ENCODE measurements at places on chromosomes 6 and 20.

DNA sequence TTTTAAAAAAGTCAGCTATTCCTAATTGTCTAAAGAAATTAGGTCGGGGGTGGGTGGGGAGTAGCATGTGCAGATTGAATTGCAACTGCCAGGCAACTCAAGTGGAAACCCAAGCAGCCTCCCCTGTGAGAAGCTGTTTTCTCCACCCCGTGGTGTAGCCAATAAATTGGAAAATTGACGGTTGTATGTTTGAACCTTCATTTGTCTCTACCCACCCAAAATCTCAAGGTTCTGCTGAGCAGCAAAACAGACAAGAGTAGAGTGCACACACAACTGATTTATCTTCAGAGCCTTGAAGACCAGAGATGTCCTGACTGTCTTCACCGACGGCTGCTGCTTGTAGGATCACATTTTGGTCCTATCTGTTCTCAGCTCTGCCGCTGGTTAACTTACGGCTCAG, 88.5 kb downstream of the DTD1 start:
- no peak for DNase-seq

- no peak for DNase-seq
Measured at GRCh38 chr6:132126150-132126549, 175.0 kb upstream of the CCN2 start.

GRCh38 chr6:31578184-31579118, 3.1 kb downstream of the TNF start:
- no peak for DNase-seq

DNA sequence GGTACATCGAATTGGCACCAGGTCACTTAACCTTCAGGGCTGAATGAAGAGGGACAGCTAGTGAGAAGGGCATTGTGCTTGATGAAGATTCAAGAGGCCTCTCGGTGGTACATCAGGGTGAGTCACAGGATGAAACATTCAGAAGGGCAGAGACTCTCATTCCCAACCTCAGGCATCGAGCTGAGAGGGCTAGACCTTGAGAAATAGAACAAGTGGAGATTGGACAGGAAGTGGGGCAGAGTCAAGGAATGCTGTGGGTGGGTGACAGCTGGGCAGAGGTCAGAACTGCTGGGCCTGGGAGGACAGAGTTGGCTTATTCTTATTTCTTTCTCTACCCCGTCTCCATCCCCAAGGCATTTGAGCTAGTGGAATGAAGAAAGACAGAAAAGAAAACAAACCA, 126.0 kb downstream of the SCML4 start:
- DNase-seq, result no peak

GRCh38 chr6:18536591-18537055, 149.5 kb downstream of the RNF144B start:
- DNase-seq, result no peak

DNA sequence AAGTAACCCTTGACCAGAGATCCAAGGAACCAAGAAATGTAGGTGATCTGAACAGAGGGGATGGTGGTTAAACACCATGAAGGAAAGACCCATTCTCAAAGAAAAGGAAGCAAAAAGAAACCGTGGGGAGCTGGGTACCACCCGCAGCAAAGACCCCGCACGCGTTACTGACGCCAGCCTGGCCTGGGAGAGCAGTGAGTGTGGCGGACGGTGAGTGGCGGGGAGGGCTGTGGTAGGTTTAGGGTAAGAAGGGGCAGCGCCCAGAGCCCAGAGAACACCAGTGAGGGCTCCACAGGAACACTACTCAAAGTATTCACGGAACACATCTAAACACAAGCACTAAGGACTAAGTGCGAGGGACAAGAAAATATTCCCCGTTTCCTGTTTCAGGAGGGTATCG, 4.2 kb downstream of the GMEB2 start:
- no peak for DNase-seq

DNA sequence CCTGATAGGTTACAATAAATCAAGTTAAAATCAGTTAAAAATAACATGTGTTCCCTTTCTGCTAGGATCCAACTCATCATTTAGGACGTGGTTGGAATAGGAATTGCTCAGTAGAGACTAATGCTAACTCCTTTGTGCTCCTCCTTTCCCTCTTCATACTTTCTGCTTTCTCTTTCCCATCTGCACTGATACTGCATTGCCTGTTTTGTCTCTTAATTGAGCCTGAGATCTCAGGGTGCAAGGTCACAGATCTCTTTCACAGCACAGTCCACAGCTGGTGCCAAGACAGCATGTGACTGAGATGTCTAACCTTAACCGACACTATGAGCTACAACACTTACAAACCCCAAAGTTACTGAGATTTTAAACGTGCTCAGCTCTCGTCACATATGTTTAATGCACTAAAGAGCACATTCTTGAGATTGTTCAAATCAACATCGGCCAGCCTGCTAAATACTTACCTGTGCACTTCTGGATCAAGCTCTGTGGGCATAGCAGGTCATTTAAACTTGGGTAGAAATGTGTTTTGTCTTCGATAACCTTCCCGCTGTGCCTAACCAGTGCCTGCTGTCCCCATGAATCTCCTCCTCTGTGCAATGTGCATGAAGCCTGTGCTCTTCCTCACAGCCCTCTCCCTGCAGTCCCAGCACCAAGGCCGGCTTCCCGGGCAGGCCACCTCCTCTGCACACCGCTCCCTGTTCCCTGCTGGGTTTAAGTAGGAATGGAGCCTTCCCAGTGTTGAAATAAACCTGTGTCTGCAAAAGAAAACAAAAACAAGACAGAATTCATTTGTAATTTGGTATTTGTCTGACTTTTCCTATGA, 39.6 kb upstream of the AFDN start:
- no peak for DNase-seq

DNA sequence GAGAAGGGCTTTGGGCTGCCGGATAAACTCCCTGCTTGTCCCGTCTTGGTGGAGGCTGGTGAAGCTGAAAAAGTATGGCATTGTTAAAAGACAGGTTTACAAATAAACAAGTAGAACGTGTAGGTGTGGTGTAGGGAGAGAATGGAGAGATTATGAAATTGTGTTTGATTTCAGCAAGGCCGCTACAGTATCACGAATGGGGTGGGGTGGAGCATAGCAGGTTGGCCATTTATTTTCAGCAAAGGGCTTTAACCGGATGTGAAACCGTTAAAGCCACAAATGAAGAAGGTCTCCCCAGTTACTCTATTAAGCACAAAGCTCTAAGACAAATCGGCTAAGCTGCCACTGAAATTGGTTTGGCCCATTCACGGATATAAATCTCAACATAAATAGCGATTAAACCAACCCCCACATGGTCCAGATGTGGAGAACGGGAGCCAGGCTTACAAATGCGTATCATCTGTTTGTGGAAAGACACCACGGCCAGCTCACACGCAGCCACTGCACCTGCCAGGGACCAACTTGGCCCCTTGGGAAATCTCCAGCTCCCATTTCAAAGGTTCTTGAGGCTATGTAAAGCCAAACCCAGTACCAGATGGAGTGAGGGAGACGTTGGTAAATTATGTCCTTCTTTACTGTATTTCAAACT, 94.0 kb downstream of the ZMYND8 start:
- DNase-seq, result peak; percentile 67

DNA sequence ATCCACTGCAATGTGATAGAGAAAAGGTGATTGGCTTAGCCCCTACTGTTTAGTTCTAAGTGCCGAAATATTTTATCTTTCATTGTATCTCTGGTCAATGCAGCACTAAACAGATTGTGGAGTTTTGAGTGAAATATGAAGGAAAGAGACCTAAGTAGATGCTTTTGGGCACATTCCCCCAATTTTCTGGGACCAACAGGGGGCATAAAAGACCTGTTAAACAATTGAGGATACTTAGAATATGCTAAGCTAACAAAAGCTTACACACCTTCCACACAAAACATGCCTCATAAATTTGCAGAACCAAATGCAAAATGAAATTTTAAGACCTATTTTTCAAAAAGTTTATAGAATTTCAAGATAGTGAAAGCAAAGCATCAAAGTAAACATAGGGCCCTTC, 746.9 kb downstream of the TBC1D32 start:
- no peak for DNase-seq

DNA sequence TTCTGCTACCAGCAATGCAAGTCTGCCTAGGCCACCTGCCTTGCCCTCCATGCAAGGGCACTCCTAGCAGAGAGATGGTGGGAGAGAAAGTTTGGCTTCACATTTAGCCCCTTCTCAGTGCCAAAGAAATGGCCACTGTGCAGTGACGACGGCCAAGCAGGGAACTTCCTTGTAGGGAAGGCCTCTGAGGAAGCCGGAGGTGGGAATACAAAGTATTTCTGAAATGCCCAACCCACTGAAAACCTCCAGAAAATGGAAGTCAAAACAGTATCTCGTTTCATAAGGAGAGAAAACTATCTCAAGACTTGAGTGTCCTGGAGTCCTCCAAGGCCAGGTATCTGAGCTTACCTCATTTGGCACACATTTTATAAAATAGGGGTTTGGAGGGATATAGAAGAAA, 42.7 kb downstream of the JAG1 start:
- DNase-seq, result no peak

DNA sequence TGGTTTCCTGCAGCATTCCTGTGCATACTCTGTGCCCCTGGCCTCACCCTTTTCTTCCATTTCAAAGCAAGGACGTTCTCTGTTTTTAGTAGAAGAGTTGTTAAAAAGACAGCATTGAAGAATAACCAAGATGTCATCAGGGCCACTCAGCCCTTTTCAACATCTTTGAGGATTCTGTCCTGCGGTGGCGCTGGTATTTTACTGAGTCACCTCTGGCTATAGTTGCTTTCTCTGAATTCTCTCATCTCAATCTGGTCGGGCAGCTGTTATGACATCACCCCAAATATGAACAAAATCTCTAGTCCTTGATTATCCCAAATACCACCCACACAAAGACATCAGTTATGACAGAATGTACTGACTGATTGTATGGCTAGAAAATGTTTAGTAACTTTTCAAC, 204.2 kb downstream of the GRIK2 start:
- no peak for DNase-seq

GRCh38 chr6:116783852-116784251, 18.3 kb upstream of the FAM162B start:
- no peak for DNase-seq

All from germinal center (tissue), 1 donor.